ENCODE measurements at places on chromosomes 7 and 10.
A peak's percentile ranks its signal among the peaks of the same experiment; 100 is the strongest.

DNA sequence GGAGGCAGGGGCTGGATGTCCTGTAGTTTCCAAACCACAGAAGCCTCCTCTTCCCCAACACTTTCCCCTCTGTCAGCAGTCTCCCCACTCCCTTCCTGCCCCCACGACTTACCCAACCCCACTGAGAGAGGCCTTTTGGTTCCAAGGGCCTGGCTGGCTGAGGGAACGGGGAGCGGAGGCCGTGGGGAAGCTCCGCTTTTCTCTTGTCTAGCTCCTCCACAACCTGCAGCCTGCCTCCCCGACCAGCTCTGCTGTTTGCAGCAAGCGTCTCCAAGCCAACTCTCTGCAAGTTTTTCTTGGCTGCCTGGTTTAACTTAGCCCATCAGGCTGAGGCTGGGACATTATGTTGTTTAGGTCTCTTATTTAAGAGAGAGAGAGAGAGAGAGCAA is 126.8 kb downstream of the NEURL1 start:
- no peak for DNase-seq

GRCh38 chr10:98402478-98402877 is 12.5 kb downstream of the PYROXD2 start:
- no peak for DNase-seq

DNA sequence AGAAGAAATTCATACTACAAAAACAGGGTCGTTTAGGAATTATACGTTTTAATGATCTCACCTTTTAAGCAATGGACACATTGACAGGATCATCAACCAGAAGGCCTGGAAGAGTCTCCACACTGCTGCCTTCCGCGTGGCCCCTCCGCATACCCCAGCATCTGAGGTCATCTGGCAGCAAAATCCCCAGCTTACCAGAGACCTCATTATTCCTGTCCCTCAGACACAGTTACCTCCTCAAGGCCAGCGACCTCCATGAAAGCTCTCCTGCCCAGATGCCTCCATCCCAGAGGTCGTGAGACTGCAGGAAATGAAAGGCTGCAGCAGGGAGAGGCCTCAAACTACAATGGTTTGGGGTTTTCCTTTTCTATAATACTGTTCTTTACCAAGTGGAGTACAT is 14.8 kb upstream of the GSAP start:
- no peak for DNase-seq

DNA sequence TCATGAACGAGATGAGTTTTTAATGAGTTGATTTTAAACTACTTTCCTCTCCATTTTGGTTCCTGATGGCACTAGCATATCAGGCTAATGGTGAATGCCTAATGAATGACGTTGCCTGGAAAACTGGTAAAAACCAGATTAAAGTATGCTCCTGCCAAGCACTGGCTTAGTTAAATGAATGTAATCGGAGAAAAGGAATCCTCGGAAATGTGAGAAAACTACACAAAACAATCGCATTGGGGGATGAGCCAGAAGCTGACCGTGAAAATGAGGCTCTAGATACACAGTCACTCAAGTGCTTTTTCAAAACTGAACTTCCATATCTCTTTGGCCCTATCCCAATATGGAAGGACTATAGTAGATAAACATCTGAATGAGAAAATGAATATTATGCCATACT is 153.8 kb upstream of the COL1A2 start:
- no peak for DNase-seq

DNA sequence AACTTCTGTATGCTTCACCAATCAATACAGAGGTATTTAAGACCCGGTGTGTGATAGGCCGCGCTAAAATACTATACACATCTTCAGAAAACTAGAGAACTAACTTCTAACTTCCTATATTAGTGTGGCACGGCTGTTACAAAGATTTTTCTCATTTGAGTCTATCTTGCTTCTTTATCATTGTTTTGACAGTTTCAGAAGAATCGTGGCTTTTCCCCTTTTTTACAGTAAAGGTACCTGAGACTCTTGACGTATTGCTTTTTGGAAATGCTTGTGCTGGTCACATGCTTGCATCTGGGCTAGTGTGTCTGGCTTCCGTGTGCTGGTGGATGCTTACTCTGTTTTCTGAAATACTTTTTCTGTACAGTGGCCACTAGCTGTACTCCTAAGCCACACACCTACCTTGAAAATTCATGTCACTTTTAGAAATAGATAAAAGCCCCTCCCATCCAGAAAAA is 12.7 kb downstream of the IKZF1 start:
- no peak for DNase-seq

DNA sequence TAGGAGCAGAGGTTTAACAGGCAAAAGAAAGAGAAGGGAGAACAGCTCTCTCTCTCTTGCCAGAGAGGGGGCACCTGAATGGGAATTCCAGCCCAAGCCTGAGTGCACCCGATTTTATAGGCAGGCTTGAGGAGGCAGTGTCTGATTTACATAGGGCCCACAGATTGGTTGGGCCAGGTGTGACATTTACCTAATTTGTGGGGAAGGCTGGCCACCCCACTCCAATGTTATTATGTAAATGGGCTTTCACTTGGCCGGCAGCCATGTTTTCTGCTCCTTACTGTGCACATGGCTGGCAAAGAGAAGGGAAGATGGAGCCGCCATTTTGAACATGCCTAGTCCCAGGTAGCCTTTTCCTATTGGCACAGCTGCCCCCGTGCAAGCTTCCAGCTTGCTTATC is 735.5 kb upstream of the AUTS2 start:
- no peak for DNase-seq

- DNase-seq: no peak
Measured at GRCh38 chr10:21146436-21146789, 249.3 kb upstream of the NEBL start.

DNA sequence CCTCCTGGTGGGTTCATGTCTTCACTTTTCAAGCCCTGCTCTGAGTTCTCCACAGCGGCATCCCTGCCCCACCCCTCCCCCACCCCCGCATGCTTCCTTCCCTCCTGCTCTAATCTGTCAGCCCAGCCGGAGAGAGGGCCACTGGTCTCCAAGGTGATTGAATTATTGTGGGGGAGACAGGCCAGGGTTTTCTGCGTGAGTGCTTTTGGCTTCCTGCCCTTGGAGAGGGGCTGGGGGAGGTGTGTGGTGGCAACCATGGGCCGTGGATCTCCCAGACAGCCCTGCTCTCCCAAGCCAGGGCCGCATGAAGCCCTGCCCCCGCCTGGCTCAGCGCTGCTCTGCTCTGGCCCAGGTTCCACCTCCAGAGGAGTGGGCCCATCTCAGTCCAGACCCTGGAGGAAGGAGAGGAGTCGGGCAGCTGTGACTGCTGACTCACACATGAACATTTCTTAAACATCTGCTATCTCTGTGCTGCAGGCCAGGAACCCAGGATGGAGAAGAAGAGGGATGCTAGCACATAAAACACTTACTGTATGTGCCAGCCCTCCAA is 109.9 kb downstream of the ZMIZ1 start:
- DNase-seq: peak; percentile 15

DNA sequence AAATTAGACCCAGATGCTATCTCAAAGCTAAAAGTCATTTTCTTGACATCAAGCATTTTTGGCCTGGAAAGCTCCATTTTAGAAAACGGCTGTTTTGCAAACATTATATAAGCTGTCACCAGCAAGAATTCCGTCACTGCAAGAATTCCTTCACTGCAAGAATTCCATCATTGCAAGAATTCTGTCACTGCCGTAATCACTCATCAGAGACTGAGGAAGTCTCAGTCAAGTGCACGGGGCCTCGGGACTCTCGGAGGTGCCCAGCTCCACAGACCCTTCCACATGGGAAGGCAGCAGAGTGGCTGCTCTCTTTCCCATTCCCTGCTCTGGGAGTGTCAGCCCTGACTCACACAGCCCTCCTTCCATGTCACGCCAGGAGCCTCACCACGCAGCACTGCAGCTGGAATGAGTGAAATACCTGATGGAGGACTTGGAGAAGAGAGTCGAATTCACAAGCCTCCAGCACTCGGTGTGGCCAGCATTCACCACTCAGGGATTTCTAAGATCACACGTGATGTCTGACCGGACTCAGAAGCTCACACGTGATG is 168.3 kb downstream of the PTPRN2 start:
- no peak for DNase-seq

All from cortex of kidney (tissue), 1 donor.